Activated CD4-positive, alpha-beta T cell treated with anti-CD3 and anti-CD28 coated beads for 36 hours (primary cell): ENCODE measurements at places on chromosomes 11 and 22. TPM values are rescaled to one million over a fixed set of nuclear protein-coding genes. Genes with fewer than 3 reads are reported as not detected.
A peak's percentile ranks its signal among the peaks of the same experiment; 100 is the strongest.

The OR8D4 gene
- not detected for total RNA-seq

DNA sequence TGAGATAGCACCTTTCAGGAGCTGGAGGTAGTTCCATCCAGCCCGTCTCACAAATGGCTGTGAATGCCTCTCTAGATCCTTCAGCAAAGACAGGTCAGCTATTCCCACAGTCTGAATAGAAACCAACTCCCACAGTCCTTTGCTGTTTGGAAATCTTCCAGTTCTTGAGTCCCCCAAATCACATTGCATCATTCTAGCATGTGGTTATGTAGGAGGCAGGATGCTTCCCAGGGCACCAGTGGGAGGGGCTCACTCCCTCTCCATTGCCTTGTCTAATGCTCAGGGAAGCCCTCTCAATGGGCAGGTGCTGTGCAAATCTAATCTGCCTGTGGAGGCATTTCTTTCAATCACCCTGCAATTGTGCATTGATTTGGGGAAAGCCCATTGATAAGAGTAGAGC lies 14.6 kb downstream of the NAV2 start:
- DNase-seq = no peak

GRCh38 chr11:46920755-46921154 lies 2.4 kb upstream of the LRP4 start:
- no peak for DNase-seq

DNA sequence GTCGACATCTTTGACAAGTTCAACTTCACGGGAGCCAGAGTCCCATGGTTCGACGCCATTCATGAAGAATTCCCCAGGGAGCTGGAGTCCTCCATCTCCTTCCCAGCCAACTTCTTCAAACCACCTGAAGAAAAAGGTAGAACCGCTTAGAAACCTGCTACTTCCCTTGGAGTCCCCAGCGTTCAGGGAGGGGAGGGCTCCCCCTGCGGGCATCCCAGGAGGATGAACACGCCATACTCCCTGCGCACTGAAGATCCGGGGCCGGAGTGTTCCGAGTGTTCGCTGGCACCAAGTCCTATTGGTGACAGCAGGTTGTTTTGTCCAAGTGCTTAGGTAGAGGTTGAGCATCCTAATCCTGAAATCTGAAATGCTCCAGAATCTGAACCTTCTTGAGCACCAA lies 51.7 kb upstream of the PRODH start:
- no peak for DNase-seq

DNA sequence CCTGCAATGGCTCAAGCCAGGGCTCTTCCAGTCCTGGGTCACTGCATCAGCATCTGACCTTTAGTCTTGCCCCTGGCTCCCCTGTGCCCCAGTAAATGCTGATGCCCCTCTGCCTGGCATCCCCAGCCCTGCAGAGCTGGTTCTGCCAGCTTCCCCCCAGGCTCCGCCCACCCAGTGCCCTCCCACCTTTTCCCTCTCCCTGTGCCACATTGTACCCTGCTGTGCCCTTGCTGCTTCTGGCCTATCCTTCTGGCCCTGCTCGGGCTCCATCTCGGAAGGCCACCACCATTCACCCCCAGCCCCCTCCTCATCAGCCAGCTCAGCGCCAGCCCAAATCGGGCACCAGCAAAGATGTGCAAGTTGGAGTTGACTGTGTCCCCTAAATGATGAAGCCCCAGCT lies 7.4 kb downstream of the CAPN5 start:
- no peak for DNase-seq

GRCh38 chr11:64652586-64653387 lies 61.8 kb downstream of the SLC22A12 start:
- peak; percentile 87 for DNase-seq
